ENCODE measurements at places on chromosomes 2 and 18. TPM values are rescaled to one million over a fixed set of nuclear protein-coding genes. Genes with fewer than 3 reads are reported as not detected.

Gene WDR75
- polyA plus RNA-seq = 44.9 TPM

Gene PDE11A
- 0.28 TPM for polyA plus RNA-seq

DNA sequence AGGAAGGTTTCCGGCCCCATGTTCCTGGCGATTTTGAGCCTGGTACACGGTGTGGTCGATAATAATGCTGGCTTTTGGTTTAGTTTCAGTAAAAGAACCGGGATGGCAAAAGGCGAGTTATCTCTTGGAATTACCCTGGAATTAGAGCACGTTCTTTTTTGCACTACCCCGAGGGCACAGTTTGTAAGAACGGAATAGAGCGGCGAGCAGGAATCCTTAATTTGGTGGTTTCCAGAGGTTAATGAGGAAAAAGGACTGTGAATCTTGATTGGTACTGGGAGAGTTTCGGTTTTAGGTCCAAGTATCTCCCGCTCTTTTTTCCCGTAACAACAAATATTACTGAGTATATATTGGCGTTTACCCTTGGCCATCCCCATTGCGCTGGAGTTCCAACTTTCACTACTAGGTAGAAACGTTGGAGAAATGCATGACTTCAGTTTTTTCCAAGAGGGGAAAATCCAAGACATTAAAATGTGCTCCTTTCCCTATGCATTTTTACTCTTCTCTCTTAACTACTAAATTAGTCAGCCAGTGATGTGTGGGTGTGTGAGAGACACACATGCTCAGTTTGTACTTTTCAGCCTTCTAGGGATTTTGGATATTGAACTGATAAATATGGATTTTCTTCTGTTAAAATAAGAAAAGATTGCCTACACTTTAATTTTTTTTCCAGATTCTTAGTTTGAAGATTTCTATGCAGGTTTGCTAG, 160.8 kb downstream of the AGPS start:
- DNase-seq = no peak

GRCh38 chr2:48438266-48438665, 91.7 kb upstream of the STON1 start:
- DNase-seq = no peak

- DNase-seq = no peak
These were observed 3.0 kb upstream of the PXDN start for GRCh38 chr2:1747065-1747941.

Measured in right lung (tissue), 10 donors.